Stimulated activated CD4-positive, alpha-beta T cell treated with anti-CD3 and anti-CD28 coated beads, Interleukin-4, amount 100 ng/mL, for 48 hours (primary cell): ENCODE measurements at places on chromosomes 1 and 21.

GRCh38 chr1:38941093-38941492 lies 537 bp downstream of the RHBDL2 start:
- DNase-seq: no peak

DNA sequence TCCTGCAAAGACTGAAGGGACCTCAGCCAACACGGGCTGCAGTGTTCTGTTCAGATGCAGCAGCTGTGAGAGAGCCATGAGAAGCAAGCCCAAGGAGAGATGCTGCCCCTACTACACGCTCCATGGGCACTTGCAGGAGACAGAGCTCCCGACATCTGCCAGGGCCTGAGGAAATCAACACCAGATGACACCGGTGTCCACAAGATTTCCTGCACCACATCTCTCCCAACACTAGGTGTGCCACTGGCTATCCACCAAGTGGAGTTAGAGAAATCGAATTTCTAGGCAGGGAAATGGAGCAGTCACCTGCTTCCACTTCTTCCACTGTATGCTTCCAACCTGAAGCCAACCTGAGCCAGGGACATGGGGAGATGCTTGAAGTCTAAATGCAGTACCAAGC lies 445.3 kb downstream of the RWDD3 start:
- DNase-seq: no peak

- no peak for DNase-seq
These were observed 2.4 kb upstream of the KISS1 start for GRCh38 chr1:204198348-204199340.

DNA sequence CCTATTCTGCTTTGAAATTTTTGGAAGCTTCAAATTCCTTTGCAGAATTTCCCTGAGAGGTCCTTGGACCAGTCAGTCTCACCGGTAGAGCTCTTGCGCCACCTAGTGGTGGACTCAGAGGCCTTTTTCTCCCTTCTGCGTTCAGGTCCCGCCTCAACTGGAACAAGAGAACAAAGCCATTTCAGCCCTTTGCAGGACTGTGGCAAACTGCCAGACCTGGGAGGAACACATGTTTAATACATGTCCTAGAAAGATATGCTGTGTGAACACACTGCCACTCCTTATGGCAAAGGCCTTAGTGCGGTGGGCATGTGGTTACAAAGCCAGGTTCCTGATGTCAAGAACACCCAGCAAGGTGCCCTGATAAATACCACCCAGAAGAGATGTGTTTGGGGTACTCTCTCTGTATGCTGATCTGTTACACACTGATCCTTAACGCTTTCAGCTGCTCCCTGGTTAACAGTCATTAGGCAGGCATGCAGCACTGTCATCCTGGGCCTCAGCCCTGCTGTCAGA lies 82.2 kb upstream of the SSX2IP start:
- DNase-seq: peak; percentile 47

GRCh38 chr1:159015440-159015909 lies 5.8 kb downstream of the IFI16 start:
- DNase-seq: peak; percentile 66

DNA sequence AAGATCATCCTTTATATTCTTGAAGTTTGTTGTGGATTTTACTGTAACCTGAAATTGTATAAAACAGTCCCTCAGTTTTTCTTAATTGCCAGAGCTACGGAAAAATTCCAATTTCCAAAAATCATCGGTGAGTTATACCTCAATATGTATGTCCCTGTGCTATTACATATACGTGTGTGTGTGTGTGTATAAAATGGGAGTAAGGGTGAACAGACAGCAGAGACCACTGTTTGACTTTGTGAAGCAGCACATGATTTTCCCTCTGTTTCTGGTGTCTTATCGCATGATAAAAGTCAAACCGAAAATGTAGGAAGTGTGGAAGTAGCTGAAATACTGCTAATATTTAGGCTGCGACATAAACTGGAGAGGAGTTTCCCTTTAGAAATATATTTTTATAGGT lies 1.2 kb downstream of the OR2T1 start:
- no peak for DNase-seq
